ENCODE measurements at places on chromosomes 3 and 15. TPM values are rescaled to one million over a fixed set of nuclear protein-coding genes. Genes with fewer than 3 reads are reported as not detected.

- no peak overlapping the region for H3K4me3 ChIP-seq
- H3K4me1 ChIP-seq: no peaks in the 10 kb centered on the region
- H3K27me3 ChIP-seq: no peaks in the 10 kb centered on the region
- no peak for DNase-seq
- peaks cover 52% of the 10 kb centered on the region for H3K36me3 ChIP-seq
- no peak overlapping the region for H3K27ac ChIP-seq
Measured at GRCh38 chr3:52593103-52593502, 56.7 kb downstream of the UQCC5 start.

DNA sequence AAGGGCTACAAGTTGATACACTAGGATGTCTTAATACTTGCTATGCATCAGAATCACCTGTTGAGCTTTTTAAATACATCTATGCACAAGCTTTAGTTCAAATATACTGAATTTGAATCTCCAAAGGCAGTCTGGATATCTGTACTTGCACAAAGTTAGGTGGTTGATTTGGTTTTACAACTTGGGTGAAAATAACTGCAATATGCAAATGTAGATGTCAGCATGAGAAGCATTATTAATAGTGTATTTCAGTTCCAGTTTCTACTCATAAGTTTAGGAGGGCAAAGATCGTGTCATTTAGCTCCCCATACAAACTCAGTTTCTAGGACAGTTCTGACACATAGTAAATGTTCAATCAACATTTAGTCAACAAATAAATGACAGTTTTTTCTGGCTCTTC, 25.6 kb downstream of the IQCB1 start:
- no peak overlapping the region for H3K4me3 ChIP-seq
- no peaks in the 10 kb centered on the region for H3K27me3 ChIP-seq

DNA sequence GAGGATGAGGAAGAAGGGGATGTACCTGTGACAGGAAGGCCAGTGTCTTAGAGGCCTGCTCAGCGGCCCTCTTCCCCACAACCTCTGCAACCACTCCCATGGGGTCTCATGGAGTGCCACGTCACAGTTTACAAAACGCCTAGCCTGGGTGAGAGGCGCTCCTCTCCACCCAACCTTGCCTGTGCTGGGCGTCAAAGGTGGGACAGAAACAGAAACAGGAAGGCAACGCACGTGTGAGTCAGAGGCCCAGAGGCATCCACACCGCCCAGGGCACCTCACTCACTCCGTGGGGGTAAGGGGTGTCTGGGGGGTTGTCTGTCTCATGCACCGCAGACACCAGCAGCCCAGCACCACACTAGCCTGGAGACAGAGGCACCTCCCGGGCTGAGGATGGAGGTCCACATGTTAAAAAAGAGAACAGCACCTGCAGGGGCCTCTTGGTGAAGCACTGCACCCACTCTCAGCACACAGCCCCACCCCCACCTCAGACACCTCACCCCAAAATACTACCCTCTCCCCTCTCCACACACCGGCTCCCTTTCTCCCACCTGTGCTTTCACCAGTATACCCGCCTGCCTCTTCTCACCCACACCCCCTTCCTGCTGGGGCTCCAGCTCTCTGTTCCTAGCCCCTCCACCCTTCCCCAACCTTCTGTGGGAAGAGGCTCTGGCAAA, 4.7 kb upstream of the CALML4 start:
- DNase-seq: no peak
- H3K27ac ChIP-seq: no peak overlapping the region
- H3K36me3 ChIP-seq: peaks cover 22% of the 10 kb centered on the region
- no peaks in the 10 kb centered on the region for H3K27me3 ChIP-seq

GRCh38 chr3:74303711-74304110, 310.7 kb downstream of the CNTN3 start:
- H3K27ac ChIP-seq: no peak overlapping the region
- H3K4me3 ChIP-seq: no peak overlapping the region
- no peak for DNase-seq
- no peaks in the 10 kb centered on the region for H3K4me1 ChIP-seq
- no peaks in the 10 kb centered on the region for H3K27me3 ChIP-seq

- no peak overlapping the region for H3K4me3 ChIP-seq
- H3K27ac ChIP-seq: no peak overlapping the region
- H3K4me1 ChIP-seq: no peaks in the 10 kb centered on the region
- DNase-seq: no peak
- H3K27me3 ChIP-seq: no peaks in the 10 kb centered on the region
Measured at GRCh38 chr3:154275292-154275691, 49.0 kb downstream of the DHX36 start.

GRCh38 chr3:104951426-104951825, 415.3 kb upstream of the ALCAM start:
- no peaks in the 10 kb centered on the region for H3K4me1 ChIP-seq
- no peaks in the 10 kb centered on the region for H3K27me3 ChIP-seq
- no peak overlapping the region for H3K4me3 ChIP-seq
- no peak for DNase-seq
- no peaks in the 10 kb centered on the region for H3K36me3 ChIP-seq

DNA sequence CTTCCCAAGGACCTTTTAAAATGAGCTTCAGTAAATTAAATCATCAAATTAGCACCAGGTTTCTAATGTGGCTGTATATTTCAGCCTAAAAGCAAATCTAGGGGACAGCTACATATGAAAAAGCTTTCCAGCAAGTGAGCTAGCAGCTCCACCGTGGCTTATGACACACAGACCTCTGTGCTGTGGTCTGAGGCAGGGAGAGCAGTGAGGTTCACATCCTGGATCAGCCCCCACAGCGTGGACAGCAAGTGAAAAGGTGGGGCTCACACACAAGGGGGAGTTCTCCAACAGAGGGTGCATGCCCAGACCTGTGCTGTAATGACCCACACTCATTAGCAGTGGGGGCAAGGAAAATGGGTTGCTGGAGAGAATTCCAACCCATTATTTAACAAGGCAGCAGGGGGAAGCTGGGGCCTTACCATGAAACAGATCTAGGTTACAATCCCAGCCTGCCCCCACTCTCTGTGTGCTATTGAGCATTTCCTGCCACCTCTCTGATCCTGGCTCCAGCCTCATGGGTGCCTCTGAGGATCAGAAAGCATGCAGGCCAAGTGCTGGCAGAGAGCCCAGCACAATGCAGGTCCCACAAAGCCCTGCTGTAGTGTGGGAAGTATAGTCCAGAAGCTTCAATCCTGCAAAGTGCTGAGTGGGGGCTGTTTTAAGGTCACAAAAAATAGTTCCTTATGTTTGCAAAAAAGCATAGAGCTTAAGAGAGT, 48.2 kb downstream of the RASGRF1 start:
- no peak overlapping the region for H3K27ac ChIP-seq
- H3K4me3 ChIP-seq: no peak overlapping the region
- H3K4me1 ChIP-seq: no peaks in the 10 kb centered on the region

- H3K27me3 ChIP-seq: no peaks in the 10 kb centered on the region
- no peak for DNase-seq
- H3K27ac ChIP-seq: no peak overlapping the region
- H3K4me1 ChIP-seq: no peaks in the 10 kb centered on the region
- no peak overlapping the region for H3K4me3 ChIP-seq
- no peaks in the 10 kb centered on the region for H3K36me3 ChIP-seq
Measured at GRCh38 chr15:59833366-59833765, 144.2 kb upstream of the BNIP2 start.

DNA sequence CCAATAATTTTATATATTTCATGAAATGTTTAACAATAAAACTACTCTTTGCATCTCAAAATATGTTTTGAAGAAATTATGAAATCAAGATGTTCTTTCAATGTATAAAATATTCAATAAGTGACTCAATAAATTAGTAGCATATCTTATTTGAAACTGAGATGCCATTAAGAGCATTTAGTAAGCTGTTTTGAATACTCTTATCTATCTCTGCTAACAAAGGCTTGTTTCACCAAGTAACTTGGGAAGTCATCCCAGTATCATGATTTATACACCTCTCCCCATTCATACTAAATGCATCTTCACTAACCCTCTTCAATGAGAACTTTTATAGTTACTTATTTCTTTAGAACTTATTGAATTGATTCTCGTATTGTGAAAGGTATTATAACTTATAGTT, 43.1 kb downstream of the TNIK start:
- no peak overlapping the region for H3K4me3 ChIP-seq
- DNase-seq: no peak
- H3K4me1 ChIP-seq: no peaks in the 10 kb centered on the region
- H3K27ac ChIP-seq: no peak overlapping the region
- no peaks in the 10 kb centered on the region for H3K36me3 ChIP-seq

GRCh38 chr3:123792473-123793201, 91.5 kb downstream of the MYLK start:
- H3K4me1 ChIP-seq: peaks cover 3% of the 10 kb centered on the region
- DNase-seq: no peak
- H3K27ac ChIP-seq: no peak overlapping the region
- peaks cover 31% of the 10 kb centered on the region for H3K27me3 ChIP-seq
- H3K36me3 ChIP-seq: no peaks in the 10 kb centered on the region
- H3K4me3 ChIP-seq: no peak overlapping the region

DNA sequence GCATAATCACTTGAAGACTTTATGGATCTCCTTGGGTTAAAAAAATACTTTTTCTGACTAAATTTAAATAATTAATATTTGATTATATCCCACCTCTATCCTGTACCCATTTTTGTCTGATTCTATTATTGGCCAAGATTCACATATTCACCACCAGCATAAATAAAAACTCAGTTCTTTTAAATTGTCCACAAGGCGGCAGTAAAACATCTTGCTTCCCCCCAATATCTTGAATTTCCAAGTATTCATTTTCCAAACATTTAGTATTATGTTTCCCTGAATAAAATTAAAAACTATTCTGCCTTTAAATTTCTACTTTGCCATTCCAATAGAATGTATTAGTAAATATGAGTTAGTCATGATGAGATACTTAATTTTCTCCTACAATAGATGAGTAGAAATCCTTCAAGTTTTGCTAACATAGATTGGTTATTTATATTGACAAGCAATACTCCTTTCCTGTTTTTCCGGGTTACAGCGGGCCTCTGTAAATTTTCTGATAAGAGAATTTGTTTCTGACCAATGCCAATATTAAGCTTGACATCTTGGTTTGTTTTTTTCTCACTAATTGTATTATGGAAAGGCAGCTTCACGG, 218.7 kb upstream of the MDFIC2 start:
- H3K27me3 ChIP-seq: no peaks in the 10 kb centered on the region
- DNase-seq: no peak
- H3K27ac ChIP-seq: no peak overlapping the region
- no peak overlapping the region for H3K4me3 ChIP-seq
- H3K36me3 ChIP-seq: no peaks in the 10 kb centered on the region
- no peaks in the 10 kb centered on the region for H3K4me1 ChIP-seq

DNA sequence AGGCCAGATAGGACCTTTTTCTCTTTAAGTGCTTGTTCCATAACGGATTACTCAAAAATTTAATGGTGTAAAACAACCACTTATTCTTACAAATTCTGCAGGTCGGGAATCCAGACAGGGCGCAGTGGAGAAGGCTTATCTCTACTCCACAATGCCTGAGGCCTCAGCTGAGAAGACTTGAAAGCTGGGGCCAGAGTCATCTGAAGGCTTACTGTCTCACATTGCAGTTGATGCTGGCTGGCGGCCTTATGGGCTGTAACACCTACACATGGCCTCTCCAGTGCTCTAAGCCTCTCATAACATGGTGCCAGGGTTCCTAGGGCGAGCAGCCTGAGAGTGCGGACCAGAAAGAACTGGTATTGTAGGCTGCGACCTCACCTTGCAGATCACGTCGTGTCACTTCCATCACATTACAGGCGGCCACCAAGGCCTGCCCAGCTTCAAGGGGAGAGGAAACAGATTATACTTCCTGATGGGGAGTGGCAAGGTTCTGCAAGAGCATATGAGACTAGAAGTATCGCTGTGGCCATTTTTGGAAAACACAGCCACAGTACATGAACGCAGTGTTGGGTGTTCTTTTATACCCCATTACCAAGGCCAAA, 32.4 kb downstream of the CMTM7 start:
- H3K4me1 ChIP-seq: peaks cover 22% of the 10 kb centered on the region
- no peaks in the 10 kb centered on the region for H3K36me3 ChIP-seq
- H3K27me3 ChIP-seq: no peaks in the 10 kb centered on the region
- no peak for DNase-seq
- H3K4me3 ChIP-seq: no peak overlapping the region

The DYNLT2B gene
- 6.9 TPM for total RNA-seq

The TMEM42 gene
- 9.2 TPM for total RNA-seq

The FBLN2 gene
- total RNA-seq: 39.1 TPM

The C3orf20 gene
- total RNA-seq: not detected

The CASR gene
- not detected for total RNA-seq
